ENCODE measurements at places on chromosomes 2 and 18. TPM values are rescaled to one million over a fixed set of nuclear protein-coding genes. Genes with fewer than 3 reads are reported as not detected.

DNA sequence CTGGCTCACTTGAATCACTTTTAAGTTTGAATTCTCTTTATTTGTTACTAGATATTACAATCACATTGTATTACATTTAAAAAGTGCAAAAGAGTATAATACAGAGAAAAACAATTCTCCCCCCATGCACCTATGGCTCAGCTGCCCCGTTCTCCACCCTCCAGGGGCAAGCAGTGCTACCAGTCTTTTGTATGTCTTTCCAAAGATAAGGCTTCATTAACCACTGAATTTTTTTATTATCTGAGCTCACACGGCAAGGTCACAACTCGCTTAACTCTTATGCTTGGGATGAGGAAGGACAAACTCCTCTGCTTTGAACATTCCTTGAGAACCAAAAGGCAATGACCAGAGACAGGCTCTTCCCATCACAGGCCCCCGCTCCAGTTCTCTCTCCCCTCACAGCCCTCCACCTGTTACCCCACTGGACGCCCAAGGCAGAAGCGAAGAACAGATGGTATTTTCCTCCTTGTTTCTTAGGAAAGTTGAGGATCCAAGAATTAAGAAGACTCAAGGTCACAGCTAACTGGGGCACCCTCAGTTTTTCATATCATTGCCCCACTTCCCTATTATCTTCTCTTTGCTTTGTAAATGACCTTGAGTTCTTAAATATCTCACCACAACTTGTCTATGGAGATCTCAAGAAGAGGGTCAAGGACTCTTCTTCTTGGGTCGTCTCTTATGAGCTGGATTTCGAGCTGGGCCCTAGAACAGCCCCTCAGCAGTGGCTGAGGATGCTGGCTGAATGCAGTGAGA lies 30.1 kb downstream of the SH2D6 start:
- DNase-seq: peak; percentile 13

GRCh38 chr18:38262661-38263060 lies 697.1 kb upstream of the CELF4 start:
- no peak for DNase-seq

DNA sequence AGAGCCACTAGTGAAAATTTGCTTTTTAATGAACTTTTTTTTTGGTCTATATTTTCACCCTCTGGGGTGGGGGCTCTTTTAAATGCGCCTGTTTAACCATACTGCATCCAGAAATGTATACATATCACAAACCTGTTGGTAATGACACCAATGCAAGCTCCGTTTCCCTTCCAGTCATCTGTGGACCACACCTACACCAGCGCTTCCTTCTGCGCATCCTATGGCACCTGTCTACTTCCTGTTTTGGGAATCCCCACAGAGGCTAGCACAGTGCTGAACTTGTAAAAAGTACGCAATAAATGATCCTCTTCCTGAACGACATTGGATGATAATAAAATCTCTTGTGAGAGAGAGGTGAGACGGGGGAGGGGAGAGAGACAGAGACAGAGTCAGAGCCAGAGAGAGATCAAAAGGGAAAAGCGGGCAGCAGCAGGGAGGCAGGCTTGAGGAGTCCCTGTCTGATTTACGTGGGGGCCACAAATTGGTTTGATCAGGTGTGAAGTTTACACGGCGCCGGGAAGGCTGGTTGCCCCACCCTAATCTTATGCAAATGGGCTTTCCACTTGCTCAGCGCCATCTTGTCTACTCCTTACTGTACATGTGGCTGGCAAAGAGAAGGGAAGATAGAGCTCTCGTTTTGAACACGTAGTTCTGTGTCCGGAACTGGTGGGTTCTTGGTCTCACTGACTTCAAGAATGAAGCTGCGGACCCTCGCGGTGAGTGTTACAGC lies 38.1 kb upstream of the SLC38A11 start:
- no peak for DNase-seq

GRCh38 chr18:9337873-9338272 lies 3.3 kb downstream of the TWSG1 start:
- DNase-seq: no peak

DNA sequence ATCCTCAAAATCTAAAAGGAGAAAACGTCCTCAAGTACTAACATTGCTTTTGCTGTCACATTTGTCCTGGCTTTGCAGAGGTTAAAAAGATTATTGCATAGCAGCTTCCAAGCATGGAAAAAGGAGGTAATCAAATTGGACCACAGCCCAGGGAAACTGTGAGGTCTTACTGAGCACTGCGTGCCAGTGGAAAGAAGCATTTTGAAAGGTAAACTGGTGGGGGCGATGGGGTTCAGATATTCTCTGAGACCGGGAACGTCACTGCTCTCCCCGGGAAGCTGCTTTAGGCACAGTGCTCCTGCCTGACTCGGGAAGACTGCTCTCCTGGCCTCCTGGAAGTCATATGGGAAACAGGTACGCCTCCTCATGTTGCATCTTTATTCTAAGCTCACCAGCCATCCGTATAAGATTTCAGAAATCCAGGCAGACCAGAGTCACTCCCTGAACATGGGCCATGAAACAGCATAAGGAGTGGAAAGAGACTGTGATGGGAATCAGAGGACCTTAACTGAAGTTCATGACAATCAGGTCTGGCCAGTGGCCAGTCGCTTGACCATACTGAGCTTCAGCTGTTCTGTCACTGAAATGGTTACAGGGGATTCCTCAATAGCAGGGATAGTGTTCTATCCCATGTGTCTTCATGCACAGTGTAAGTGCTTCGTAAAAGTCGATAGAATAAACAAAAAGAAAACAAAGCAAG lies 284.1 kb downstream of the TRIB2 start:
- DNase-seq: no peak

- no peak for DNase-seq
Observed at GRCh38 chr2:182821182-182821581, 45.3 kb downstream of the FRZB start.

- peak; percentile 55 for DNase-seq
Observed at GRCh38 chr2:11578986-11579774, 45.3 kb downstream of the GREB1 start.

Gene XDH
- total RNA-seq: not detected

Gene FER1L5
- 0.05 TPM for total RNA-seq

Gene ITPRID2
- 136 TPM for total RNA-seq

Gene RIF1
- 40.4 TPM for total RNA-seq

Gene ABCG8
- not detected for total RNA-seq

Gene DYNAP
- not detected for total RNA-seq

Gene ITGA6
- total RNA-seq: 38.0 TPM
